Naive thymus-derived CD8-positive, alpha-beta T cell (primary cell): ENCODE measurements at places on chromosomes 13 and 19. TPM values are rescaled to one million over a fixed set of nuclear protein-coding genes. Genes with fewer than 3 reads are reported as not detected.

DNA sequence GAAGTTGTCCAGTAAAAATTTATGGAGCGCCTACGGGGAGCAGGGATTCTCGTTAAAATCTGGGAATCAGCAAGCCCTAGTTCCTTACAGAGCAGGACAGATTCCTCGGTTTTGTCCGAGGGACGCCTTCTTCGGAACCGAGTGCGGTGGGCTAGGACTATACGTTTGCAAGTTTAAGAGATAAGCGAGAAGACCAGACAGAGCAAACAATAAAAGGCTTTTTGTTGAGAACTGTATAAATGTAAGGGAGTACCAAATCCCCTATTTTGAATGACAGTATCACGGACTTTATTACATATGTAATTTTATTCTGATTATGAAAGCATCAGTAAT is 971 bp upstream of the ANKRD10 start:
- peaks cover under 1% of the 10 kb centered on the region for H3K36me3 ChIP-seq
- H3K27ac ChIP-seq, result peak overlapping the region; percentile 83
- peaks cover 37% of the 10 kb centered on the region for H3K4me1 ChIP-seq
- H3K27me3 ChIP-seq, result no peaks in the 10 kb centered on the region
- peak overlapping the region; percentile 95 for H3K4me3 ChIP-seq
- DNase-seq, result no peak

- no peak overlapping the region for H3K4me3 ChIP-seq
- peaks cover 3% of the 10 kb centered on the region for H3K27me3 ChIP-seq
- H3K36me3 ChIP-seq, result no peaks in the 10 kb centered on the region
Observed at GRCh38 chr13:80312012-80312704, 28.8 kb downstream of the SPRY2 start.

PTH2 gene
- not detected for total RNA-seq

DNA sequence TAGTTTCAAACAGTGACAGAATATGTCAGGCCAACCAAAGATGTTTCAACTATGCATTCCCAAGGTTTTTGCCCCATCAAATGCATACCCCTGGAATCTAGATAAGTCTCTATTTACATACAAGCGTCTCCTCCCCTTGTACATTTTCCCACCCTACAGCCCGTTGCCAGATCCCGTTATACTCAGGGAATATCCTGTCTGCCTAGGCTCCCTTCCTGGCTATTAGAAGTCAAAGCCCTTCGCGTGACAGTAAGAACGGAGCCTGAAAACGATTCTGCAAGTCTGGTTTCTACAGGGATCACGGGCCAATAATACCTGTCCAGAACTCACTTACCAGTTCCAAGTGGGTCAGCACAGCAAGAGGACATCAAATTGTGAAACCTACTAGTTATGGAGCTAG is 134.8 kb downstream of the LACC1 start:
- H3K27me3 ChIP-seq, result no peaks in the 10 kb centered on the region
- no peak overlapping the region for H3K4me3 ChIP-seq
- H3K4me1 ChIP-seq, result peaks cover 11% of the 10 kb centered on the region
- H3K27ac ChIP-seq, result no peak overlapping the region
- H3K36me3 ChIP-seq, result no peaks in the 10 kb centered on the region

PSENEN gene
- total RNA-seq, result 23.0 TPM

- peaks cover 2% of the 10 kb centered on the region for H3K4me1 ChIP-seq
- no peak overlapping the region for H3K27ac ChIP-seq
- no peaks in the 10 kb centered on the region for H3K27me3 ChIP-seq
- H3K36me3 ChIP-seq, result no peaks in the 10 kb centered on the region
Observed at GRCh38 chr19:47679251-47679900, 33.8 kb upstream of the EHD2 start.
